ENCODE measurements at places on chromosomes 12 and 14.

GRCh38 chr14:35814371-35815005 lies 5.4 kb upstream of the RALGAPA1 start:
- peak; percentile 40 for DNase-seq

- no peak for DNase-seq
These were observed 84.0 kb upstream of the PTPRB start for GRCh38 chr12:70721216-70721615.

GRCh38 chr12:91777268-91777992 lies 368.2 kb downstream of the BTG1 start:
- DNase-seq = no peak

- peak; percentile 52 for DNase-seq
These were observed at the start of gene MNAT1 for GRCh38 chr14:60734465-60735242. Gene MNAT1, plus strand, starts transcription at chr14:60734761. Its CDS starts 102 bp downstream, at chr14:60734863.

DNA sequence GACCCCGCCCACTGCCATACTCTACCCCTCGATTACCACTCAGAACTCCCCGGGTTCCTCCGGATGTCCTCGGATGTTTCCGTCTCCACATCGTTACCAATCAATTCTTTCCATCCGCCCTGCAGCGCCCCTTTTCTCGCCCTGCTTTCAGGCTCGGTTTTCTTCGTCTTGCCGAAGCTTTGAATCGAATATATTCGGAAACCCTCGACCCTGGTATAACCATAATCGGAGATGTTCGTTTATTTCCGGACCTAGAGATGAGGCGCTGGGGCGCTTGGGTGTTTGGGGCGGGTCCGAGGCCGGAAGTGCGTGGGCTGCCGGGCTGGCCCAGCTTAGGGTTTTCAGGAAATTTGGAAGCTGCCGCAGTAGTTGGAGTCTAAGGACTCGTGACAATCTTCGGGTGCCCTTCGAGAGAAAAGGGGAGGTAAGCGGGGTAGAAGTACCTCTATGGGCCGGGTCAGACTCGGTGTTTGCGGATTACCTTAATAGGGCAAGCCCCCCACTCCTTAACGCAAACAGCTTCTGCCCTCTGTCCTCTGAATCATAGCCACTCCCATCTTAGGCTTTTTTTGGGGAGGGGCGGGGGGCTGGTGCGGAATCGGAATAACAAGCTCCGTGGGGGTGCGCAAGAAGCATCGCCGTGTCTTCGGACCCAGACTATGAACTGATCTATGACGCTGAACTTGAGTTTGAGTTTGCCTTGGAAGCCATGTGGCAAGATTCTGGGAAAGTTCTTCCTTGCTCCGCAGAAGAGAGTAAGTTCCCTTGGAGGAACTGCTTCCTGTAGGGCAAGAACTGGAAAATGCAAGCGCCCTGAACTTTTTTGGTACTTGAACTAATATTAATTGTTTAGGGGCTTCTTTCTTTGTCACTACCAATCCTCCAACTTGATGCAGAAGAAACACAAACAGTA lies at the start of gene C14orf119:
Gene C14orf119 (plus strand): TSS at position 310 of the 913 bp plus-strand sequence. CDS start 2,154 bp downstream, outside the sequence.
- DNase-seq = peak; percentile 99

GRCh38 chr14:99648027-99648784 lies 3.3 kb downstream of the HHIPL1 start:
- DNase-seq = no peak

- DNase-seq = no peak
These were observed 125.5 kb upstream of the RMST start for GRCh38 chr12:97336900-97337751.

- DNase-seq = no peak
These were observed 141.8 kb upstream of the G2E3 start for GRCh38 chr14:30417121-30417520.

DNA sequence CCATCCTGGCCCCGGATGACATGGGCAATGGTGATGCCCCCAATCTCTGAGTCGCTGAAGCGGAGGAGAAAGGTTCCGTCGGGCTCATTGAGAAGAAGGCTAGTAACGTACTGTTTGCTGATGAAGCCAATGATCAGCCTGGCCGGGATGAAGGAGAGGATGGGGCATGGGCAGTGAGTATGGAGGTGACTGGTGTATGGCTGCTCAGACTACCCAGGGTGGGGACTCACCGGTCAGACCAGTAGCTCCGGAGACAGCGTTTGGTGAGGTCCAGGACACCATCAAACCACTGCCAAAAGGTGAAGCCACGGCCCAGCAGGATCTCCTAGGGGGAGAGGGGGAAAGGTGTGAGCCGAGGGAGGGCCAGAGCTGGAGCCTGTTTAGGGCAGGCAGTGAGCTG lies 10.9 kb downstream of the NAB2 start:
- DNase-seq = no peak

- DNase-seq = no peak
These were observed 138.7 kb upstream of the MED13L start for GRCh38 chr12:116416166-116416565.

GRCh38 chr12:24404086-24404815 lies 454.8 kb upstream of the SOX5 start:
- DNase-seq = no peak

DNA sequence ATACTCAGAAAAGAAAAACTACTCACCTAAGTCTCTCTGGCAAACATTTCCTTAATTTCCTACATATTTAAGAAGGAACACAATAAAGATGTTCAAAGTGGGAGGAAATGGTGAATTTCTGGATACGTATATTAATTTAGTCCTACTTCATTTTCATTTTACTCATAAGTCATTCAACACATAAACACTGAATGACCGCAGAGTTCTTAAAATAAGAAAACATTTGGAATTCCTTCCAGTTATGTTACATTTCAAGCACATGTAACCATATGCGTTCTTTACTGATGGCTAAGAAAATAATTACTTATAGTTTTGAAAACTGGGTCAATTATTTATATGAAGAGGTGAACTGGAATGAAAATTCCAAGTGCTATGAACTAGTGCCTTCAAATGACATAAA lies 409.3 kb downstream of the BCAT1 start:
- no peak for DNase-seq

DNA sequence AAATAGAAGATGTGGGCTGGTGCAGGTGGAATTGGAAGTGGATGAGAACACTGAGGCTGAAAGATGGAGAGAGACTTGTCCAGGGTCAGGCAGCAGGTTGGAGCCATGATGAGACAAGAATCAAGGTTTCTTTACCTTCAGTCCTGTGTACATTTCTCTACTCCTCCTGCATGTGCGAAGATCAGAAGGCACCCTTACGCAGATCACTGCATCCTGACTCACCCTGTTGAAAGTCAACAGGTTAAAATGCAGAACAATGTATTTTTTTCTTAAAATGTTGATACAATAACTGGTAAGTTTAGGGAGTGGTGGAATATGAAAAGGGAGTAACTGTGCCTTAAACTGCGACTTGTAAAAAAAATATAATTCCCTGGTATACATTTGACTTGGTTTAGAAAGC lies 47.8 kb downstream of the TESPA1 start:
- no peak for DNase-seq

- no peak for DNase-seq
These were observed 544 bp upstream of the TDP1 start for GRCh38 chr14:89955022-89955744.

DNA sequence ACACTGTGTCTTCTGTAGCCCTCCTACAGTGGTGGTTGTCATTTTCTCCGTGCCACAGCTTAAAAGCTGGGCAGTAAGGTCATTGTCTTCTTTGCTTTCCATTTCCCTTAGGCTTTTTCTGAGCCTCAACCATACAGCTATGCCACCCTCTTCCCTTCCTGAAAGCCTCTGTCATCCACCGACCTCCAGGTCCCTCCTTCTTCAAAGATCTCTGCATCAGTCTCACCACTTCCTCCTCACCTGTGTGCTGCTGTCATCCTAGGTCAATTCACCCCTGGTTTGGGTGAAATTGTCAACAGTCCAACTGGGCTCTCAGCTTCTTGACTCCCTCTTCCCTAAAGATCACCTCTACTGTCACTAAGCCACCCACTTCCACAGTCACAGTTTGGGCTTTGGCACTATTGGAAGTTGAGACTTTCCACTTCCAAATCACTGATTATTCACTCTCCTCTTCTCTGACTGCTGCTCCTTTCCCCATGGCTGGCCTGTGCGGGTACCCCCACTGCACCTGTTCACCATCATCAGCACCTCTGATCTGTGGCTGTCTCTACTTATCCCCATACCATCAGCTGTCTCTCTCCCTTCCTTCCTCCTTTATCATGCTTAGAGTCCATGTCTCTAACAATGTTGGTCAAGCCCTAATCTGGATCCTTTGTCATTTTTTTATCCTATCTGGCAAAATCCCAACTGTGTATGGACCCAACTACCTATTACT lies 15.5 kb upstream of the TSPAN9 start:
- DNase-seq = no peak

GRCh38 chr14:102226356-102227125 lies 78.4 kb downstream of the MOK start:
- DNase-seq = no peak

DNA sequence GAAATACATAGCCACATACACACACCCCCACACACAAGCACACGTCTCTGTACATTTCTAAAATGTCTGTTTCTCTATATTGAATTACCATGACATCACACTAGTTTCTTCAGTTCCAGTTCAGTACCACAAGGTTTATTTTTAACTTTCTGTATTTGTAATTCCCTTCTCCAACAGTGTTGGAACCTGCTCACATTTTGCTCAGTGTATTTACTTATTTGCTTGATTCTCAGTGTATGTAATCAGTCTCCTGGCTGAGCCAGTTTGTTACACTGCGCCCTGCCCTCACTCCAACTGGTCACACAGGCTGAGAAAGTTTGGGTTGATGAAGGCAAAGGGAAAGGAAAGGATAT lies 67.1 kb downstream of the MON2 start:
- no peak for DNase-seq

- no peak for DNase-seq
These were observed 7.4 kb upstream of the OR6J1 start for GRCh38 chr14:22651586-22651985.

DNA sequence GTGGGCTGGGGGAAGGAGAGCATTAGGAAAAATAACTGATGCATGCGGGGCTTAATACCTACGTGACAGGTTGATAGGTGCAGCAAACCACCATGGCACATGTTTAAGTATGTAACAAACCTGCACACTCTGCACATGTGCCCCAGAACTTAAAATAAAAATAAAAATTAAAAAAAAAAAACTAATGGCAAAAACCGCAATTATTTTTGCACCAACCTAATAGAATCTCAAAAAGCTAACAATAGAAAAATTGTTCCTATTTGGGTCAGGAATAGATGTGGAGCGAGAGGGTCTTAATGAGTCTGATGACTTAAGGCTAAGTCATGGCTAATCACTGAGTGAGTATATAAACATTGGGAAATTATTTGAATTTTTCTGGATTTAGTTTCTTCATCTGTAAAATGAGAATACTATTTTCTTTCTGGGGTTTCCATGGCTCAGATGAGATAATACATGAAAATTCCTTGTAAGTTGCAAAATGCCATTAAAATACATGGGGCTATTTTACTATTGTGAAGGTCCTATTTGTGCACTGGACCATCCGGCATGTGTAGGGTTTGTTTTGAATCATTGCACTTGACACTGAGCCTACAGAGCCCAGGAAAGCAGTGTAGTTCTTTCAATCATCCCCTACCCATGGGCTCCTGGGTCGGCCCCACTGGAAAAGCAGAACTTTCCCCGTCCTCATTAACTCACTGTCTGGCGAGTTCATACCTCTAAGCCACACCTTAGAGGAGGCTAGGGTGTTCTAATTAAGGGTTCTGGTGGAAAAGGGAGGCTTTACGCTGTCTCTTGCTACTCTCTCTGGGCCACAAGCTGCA lies 164.1 kb upstream of the NTF3 start:
- DNase-seq = no peak

GRCh38 chr12:53965281-53966084 lies 7.4 kb upstream of the HOXC11 start:
- no peak for DNase-seq

- no peak for DNase-seq
These were observed 25.9 kb downstream of the EPS8 start for GRCh38 chr12:15763328-15763727.

- no peak for DNase-seq
These were observed 133.7 kb downstream of the FLRT2 start for GRCh38 chr14:85663667-85664066.

GRCh38 chr12:122182887-122183587 lies at the start of gene LRRC43:
Gene LRRC43, plus strand, starts transcription at chr12:122183123. Its CDS starts 22 bp downstream, at chr12:122183145.
- no peak for DNase-seq

DNA sequence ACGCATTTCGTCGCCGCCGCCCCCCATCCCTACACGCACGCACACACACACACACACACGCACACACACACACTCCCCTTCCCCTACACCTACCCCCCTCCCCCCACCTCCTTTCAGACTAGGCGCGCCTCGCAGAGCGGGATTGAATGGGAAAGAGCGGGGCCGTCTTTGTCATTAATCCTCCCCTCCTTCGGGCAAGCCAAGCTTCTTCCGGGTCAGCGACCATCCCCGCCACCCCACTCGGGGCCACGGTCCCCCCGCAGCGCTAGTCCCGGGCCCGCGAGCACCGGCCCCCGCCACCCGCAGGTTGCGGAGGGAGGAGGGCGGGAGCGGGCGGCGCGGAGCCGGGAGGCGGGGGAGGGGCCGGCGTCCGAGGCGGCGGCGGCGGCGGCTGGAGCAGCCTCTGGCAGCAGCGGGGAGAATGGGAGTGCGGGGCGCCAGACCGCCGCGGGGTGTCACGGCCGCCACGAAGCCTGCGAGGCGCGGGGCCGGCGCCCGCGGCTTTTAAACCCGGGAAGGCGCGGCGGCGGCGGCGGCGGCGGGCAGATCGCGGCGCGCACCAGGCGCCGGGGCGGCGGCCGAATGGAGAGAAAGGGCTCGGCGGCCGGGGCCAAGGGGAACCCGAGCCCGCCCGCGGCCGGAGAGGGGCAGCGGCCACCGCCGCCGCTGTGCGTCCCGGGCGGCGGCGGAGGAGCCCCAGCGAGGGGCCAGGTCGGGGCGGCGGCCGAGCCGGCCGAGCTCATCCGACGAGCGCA lies at the start of gene TTC9:
Gene TTC9 (plus strand): TSS at position 369 of the 755 bp plus-strand sequence. CDS start 214 bp downstream, at position 583.
- no peak for DNase-seq

GRCh38 chr12:18224745-18225144 lies 36.6 kb upstream of the PIK3C2G start:
- no peak for DNase-seq

DNA sequence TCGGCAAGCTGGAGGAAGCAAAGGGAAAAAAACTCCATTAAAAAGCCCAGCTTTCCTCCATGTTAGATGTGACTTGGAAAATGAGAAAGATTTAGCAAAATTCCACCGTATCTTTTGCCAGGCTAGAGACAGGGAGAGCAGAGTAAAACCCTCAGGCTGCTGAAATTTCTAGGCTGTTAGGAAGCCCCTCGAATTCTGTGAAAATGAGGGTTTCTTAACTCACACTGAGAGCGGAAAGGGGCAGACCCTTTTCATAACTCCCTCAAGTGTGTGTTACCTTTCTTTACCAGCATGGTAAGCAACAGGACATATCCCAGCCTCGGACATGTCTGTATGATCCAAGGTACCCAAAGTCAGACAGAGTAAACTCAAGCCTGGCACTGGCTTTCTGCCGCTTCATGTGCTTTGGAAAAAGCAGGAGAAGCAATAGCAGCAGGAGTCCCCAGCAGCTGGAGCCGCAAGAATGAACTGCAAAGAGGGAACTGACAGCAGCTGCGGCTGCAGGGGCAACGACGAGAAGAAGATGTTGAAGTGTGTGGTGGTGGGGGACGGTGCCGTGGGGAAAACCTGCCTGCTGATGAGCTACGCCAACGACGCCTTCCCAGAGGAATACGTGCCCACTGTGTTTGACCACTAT lies at the start of gene RHOJ:
Gene RHOJ (plus strand): TSS at position 37 of the 637 bp plus-strand sequence. CDS start 427 bp downstream, at position 464.
- no peak for DNase-seq

GRCh38 chr12:109987615-109988014 lies 8.6 kb downstream of the GIT2 start:
- no peak for DNase-seq
